ENCODE measurements at places on chromosomes 12 and 14.

DNA sequence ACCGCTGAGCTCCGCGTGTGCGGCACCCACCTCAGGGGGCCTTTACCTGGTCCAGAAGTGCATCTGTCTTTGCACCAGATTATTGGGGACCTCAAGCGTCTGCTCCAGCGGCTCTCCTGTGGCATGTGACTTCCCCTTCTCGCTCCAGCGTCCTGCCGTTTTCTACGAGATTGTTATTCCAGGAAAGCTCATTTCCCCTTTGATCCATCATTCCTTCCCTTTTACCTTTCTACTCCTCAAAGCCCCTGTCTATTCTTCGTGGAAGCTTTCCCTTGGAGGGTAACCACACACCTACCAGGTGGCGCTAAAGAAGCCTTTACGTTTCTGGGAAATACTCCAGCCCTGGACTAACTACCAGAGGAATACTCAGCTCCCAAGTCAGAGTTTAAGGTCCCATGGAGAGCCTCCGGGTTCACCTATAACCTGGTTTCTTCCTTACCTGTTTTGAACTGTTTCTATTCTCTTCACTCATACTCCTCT lies 1.5 kb downstream of the FKBP4 start:
- no peak for DNase-seq

GRCh38 chr12:122437656-122438121 lies 15.2 kb upstream of the CLIP1 start:
- no peak for DNase-seq

GRCh38 chr12:11565752-11566151 lies 83.7 kb upstream of the ETV6 start:
- no peak for DNase-seq

GRCh38 chr12:126362493-126362892 lies 1297.3 kb downstream of the AACS start:
- DNase-seq: no peak

DNA sequence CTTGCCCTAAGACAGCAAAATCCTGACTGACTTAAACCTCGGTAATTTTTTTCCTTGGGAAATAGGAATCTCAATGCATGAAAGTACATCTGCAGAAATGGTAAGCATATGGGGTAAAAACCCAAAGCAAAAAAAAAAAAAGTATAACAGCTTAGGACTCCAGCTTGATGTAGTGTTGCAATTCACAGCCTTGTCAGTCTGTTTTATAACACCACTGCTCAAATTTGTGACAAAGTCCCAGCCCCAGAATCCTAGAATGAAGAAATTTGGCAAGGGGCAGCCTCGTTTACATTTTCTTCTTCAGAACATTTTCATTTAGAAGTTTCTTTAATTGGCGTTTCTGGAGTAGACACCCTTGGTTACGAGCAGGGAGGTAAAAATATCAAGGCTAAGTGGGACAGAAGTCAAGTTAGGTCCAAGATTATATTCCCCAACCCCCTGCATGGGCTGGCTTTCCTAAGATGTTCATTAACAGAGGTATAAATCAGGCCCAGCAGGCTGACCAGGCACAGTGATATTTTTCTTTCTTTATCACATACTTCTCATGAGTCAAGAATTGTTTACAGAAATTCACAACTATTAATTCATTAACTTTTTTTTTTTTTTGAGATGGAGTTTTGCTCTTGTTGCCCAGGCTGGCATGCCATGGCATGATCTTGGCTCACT lies 424.0 kb downstream of the RMST start:
- no peak for DNase-seq

DNA sequence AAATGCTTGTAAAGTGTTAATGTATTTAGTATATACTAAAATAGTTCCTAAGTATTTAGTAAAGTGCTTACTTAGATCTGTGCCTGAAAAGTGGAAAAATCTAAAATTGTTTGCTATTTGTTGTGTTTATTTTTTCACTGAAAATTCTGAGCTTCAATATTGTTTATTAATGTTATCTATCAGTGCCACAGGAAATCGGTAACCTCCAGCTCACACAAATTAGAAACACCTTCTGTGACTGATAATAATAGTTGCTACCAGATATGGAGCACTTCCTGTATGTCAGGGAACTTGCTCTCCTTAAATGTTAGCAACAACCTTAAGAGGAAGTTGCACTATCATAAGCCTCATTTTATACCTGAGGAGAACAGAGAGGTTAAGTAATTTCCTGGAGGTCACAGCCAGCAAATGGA lies 723 bp upstream of the LRP10 start:
- no peak for DNase-seq

DNA sequence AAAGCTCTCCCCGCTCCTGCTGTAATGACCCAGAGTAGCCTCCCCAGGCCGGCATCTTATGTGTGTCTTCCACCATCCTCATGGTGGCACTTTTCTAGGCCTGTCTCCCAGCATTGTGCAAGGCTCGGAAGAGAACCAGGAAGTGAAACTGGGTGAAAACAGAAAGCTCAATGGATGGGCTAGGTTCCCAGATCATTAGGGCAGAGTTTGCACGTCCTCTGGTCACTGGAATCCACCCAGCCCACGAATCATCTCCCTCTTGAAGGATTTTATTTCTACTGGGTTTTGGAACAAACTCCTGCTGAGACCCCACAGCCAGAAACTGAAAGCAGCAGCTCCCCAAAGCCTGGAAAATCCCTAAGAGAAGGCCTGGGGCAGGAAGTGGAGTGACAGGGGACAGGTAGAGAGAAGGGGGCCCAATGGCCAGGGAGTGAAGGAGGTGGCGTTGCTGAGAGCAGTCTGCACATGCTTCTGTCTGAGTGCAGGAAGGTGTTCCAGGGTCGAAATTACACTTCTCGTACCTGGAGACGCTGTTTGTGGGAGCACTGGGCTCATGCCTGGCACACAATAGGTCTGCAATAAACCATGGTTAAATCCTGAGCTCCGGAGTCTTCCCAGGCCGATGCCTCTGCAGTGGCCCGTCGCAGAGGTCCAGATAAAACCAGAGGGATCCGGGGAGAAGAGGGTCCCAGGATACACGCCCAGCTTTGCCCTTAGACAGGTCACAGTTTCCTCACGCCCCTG lies 15.6 kb downstream of the ACVRL1 start:
- DNase-seq: no peak

DNA sequence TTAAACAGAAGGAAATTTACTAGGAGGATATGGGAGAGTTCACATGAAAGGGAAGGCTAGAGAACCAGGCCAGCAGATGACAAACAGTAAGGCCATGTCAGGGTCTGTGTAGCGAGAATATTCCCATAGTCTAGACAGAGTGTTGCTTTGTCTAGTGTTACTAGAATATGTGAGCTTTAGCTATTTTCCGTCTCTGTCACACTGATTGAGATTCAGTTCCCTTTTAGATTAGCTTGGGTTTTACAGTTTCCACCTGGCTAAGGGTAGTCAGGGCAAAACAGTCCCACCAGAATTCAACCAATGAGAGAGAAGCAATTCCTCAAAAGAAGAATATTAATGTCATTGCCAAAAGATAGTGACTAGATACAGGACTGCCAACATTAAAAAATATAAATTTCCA lies 82.8 kb upstream of the MDM1 start:
- DNase-seq: no peak

DNA sequence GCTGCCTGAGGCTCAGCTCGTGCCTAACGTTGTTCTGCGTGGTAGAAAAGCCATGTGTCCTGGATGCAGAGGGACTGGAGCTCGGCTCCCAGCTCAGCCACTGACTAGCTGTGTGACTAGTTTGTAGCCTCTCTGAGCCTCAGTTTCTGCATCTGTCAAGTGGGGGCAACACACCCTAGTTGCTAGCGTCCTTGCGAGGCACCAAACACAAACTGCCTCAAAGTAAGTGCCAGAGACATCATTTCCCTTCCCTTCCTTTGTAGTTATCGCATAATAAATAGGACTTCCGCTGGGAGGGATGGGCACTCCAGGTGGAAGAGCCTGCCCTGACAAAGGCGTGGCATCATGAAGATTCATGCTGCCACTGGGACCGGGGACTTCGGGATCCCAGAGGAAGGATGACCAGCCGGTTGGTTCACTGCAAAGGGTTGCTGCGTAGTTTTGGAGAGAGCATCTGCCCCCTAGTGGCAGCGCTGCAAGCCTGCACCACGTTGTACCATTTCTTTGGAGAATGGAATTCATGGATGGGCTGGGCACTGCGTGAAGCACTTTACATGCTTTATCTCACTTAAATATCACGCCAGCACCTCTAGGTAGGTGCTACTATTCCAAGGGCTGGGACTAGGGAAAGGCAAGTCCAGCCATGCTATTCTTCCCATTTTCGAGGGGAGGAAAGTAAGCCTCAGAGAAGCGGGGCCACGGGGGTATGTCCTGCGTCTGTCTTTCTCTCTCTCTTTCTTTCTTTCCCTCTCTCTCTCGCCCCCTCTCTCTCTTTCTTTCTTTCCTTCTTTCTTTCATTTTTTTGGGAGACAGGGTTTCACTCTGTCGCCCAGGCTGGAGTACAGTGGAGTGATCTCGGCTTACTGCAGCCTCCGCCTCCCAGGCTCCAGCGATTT lies 4.6 kb downstream of the CCDC197 start:
- DNase-seq: peak; percentile 45

DNA sequence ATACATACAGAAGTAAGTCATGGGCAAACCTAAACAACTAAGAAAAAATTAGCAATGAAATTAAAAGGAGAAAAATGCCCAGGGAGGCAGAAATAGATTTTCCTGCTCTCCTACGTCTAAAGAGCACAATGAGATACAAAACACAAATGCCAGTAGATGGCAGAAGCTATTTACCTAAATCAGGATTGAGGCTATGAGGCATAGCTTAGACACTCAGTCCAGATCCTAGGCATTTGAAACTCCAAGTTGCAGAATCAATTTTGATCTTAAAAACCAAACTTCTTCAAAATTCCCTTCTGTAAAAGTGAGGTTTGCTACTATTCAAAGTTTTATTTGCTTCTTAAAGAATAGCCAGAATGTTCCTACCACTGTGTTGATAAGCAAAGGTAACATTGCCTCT lies 368.6 kb downstream of the DAD1 start:
- no peak for DNase-seq

GRCh38 chr14:101593411-101594238 lies 32.3 kb downstream of the DIO3 start:
- no peak for DNase-seq

GRCh38 chr14:84792722-84793410 lies 737.1 kb upstream of the FLRT2 start:
- no peak for DNase-seq

- no peak for DNase-seq
Measured at GRCh38 chr14:91893007-91893406, 25.7 kb upstream of the TC2N start.

DNA sequence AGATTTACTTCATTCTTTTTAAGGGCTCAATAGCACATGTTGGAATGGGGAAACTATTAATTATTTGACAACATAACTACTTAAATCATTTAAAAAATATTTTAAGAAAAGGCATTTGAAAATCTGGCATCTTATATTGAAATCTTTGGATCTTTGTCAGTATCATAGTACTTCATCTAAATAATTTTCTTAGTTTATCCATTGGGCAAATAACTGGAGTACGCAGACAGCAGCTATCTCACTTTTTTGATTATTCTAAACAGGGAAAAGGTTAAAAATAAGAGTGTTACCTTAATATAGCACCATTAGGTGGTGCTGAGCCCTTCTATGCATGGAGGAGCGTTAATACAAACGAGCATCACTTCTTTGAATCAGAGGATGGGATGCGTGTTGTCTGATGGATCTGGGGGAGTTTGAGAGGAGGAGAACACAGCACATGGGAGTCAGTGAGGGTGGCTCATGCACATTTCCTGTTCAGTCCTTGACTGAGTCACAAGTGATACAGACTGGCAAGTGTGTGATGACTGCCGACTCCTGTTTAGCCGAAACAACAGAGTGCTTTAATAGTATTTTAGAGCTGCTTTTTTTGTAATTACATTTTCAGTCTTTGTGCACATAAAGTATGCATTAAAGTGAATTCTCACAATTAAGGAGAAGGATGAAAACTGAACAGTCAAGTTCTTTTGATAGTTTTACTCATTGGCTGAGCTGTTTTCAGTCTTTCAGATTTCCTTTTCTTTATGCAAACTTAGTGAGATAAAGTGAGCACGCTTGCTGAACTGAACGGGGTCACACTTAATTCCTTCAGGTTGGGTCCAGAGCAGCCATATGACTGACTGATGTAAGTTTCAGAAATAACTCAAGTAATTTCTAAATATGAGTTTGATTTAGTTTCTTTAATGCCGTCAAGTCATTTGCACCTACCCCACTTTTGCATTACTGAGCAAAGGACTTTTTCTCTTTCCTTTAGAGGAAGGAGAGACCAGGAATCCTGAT lies 92.7 kb downstream of the DIP2B start:
- DNase-seq: peak; percentile 56

DNA sequence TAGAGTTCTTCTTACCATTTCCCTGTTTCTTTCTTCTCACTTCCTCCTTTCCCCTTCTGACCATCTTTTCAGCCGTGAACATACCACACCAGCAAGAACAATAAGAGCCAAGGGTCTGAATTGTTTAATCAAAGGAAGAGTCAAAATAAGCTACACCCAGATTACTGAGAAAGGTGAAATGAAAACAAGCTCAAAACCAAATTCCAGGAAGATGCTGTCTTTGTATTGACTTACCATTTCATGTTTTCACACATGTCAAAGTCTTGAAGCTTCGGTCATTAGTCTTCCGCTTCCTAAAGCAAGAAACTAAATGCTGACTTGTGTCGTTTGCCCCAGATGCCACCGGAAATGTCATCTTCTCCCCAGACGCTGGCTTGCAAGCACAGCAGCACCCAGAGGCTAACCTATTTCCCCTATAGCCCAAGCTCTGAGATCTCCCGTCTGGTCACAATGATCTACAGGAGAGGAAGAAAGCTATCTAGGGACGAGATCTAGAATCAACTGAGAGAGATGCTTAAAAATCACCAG lies 136.5 kb upstream of the AMIGO2 start:
- peak; percentile 65 for DNase-seq

- no peak for DNase-seq
Measured at GRCh38 chr12:112514926-112515642, 96.3 kb downstream of the PTPN11 start.

GRCh38 chr14:69997849-69998248 lies 118.6 kb downstream of the SMOC1 start:
- DNase-seq: no peak

GRCh38 chr14:99331811-99332210 lies 59.8 kb upstream of the BCL11B start:
- no peak for DNase-seq

DNA sequence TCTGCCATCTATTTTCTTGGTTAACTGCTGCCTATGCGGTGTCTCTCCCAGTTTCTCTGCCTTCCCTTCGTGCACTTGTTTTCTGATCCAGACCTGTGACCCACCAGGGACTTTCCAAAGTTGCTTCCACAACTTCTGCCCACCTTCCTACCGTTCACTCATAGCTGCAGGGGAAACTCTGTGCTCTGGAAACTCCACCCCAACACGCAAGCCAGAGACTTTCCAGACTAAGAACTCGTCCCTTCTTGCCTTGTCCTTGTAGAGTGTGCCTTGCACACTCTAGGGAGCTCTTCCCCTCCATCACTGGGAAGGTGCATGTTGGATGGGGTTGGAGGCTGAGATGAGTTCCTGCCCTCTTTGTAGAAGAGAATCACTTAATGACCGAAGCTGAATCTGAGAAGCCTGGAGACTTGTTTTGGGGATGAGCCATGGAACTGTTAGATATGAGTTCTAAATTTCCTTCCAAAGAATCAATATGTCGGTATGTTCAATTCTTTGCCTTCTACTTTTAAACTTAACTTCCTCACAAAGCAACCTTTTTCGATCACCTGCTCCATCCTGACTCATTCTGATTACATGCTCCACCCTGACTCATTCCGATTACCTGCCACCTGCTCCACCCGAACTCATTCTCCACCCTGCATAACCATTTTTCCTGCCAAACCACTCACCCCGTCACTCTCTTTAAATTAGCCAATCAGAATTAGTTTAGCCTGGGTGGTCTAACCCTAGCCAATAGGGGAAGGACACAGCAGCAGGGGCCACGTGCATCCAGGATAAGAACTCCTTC lies 82.1 kb upstream of the CAPRIN2 start:
- DNase-seq: no peak
